GM23248 (cell line): ENCODE measurements at places on chromosomes 6 and 20. TPM values are rescaled to one million over a fixed set of nuclear protein-coding genes. Genes with fewer than 3 reads are reported as not detected.

GRCh38 chr6:138572885-138573284 lies 73.6 kb upstream of the NHSL1 start:
- no peaks in the 10 kb centered on the region for H3K36me3 ChIP-seq
- peaks cover 10% of the 10 kb centered on the region for H3K4me1 ChIP-seq
- no peak for DNase-seq
- no peaks in the 10 kb centered on the region for H3K27me3 ChIP-seq

GRCh38 chr6:2666906-2667575 lies 83.7 kb downstream of the MYLK4 start:
- H3K27me3 ChIP-seq, result no peaks in the 10 kb centered on the region
- no peak overlapping the region for H3K27ac ChIP-seq
- no peak for DNase-seq
- H3K4me3 ChIP-seq, result no peak overlapping the region

GRCh38 chr20:62143957-62144825 lies 622 bp downstream of the SS18L1 start:
- H3K4me3 ChIP-seq, result peak overlapping the region; percentile 76
- peaks cover 14% of the 10 kb centered on the region for H3K36me3 ChIP-seq
- DNase-seq, result peak; percentile 88
- H3K4me1 ChIP-seq, result peaks cover 24% of the 10 kb centered on the region

GRCh38 chr6:75751443-75751842 lies 2.4 kb downstream of the MYO6 start:
- no peaks in the 10 kb centered on the region for H3K27me3 ChIP-seq
- H3K36me3 ChIP-seq, result no peaks in the 10 kb centered on the region
- peak; percentile 28 for DNase-seq
- H3K4me3 ChIP-seq, result no peak overlapping the region

DNA sequence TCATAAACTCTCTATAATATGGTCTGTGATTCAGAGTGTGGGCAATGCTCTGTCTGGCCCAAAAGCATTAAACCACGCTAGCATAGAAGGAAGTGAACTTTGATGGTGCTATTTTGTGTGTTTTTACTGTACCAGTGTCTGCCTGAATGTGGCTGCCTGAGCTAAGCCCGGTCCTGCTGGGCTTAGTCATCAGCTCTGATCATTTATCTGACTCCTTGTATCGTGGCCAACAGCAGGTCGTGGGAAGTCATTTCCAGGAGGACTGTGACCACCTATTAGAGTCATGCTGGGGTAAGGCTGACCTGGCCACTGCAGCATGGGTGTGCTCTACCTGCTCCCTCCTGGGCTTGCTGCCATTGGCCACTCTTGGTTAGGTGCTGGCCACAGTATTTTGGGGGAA lies 239.1 kb upstream of the CEP162 start:
- DNase-seq, result peak; percentile 81
- H3K27me3 ChIP-seq, result no peaks in the 10 kb centered on the region
- H3K4me3 ChIP-seq, result no peak overlapping the region
- H3K36me3 ChIP-seq, result no peaks in the 10 kb centered on the region
- no peak overlapping the region for H3K27ac ChIP-seq

DNA sequence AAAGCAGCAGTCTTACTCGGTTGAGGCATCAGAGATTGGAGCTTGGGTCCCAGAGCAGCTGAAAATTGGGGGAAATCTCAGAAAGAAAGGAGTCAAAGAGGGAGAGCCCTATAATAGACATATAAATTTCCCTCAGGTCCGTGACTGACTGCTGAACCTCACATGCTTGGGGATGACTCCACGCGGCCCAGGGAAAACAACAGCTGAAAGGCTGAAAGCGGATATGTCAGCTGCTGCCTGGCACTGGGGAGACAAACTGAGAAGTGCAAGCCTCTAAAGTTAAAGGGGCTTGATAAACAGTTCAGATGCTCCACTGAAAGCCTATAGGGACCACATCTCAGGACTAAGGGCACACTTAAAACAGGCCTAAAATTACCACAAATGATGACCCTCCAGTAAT lies 255.9 kb upstream of the RIN2 start:
- no peaks in the 10 kb centered on the region for H3K27me3 ChIP-seq
- peaks cover 7% of the 10 kb centered on the region for H3K4me1 ChIP-seq

- H3K4me1 ChIP-seq, result no peaks in the 10 kb centered on the region
- no peaks in the 10 kb centered on the region for H3K27me3 ChIP-seq
- DNase-seq, result no peak
- H3K4me3 ChIP-seq, result no peak overlapping the region
- no peak overlapping the region for H3K27ac ChIP-seq
Observed at GRCh38 chr6:134315974-134316441, 1.9 kb downstream of the SGK1 start.

The UNC5CL gene
- not detected in 2 replicates for total RNA-seq
